ENCODE measurements at places on chromosomes 11 and 22.

GRCh38 chr11:8757047-8757446 is 74.5 kb downstream of the RPL27A start:
- DNase-seq: no peak

- DNase-seq: no peak
Observed at GRCh38 chr11:1778141-1778911, 14.6 kb upstream of the CTSD start.

- no peak for DNase-seq
Observed at GRCh38 chr11:132874638-132875037, 657.7 kb downstream of the OPCML start.

- no peak for DNase-seq
Observed at GRCh38 chr11:126048197-126048596, 14.5 kb downstream of the CDON start.

GRCh38 chr11:66251809-66252208 is 16.6 kb upstream of the RAB1B start:
- no peak for DNase-seq

- no peak for DNase-seq
Observed at GRCh38 chr11:74097686-74098237, 73.0 kb downstream of the C2CD3 start.

DNA sequence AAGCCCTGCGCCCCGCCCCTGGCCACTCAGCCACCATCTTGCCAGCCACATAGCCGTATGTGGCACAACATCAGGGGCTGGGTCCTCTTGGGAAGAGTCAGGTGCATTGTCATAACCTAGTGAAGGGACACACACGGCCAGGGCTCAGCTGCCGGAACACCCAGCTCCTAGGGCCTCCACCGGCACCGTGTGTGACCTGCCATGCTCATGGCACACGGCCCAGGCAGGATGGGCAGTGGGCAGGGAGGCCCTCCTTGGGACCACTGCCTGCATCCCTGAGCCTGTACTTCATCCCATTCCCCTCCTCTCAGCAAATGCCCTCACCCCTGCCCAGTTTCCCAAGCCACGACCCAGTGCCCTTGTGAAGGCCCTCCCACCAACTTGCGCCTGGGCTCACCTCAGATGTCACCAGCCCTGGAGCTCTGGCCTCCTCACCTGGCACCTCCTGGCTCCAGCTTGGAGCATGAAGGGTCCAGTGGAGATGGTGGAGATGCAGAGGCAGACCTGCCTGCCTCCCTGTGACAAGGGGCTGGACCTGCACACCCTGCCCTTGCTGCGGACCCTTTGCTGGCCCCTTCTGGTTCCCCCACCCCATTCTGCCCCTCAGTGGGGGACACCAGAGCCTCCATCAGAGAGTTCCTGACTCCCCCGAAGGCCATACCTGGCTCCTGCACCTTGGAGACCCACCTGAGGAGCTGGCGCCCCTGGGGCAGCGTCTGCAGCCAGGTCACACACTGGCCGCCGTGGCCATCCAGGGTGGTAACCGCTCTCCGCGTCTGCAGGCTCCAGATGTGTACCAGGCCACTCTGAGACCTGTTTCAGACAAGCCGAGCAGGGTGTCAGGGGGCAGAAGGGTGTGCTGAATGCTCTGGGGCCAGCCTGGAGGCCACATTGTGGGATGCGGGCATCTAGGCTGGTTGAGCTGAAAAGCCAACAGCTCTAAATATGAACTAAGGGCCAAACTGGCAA is 34.5 kb downstream of the GNB1L start:
- DNase-seq: peak; percentile 11

DNA sequence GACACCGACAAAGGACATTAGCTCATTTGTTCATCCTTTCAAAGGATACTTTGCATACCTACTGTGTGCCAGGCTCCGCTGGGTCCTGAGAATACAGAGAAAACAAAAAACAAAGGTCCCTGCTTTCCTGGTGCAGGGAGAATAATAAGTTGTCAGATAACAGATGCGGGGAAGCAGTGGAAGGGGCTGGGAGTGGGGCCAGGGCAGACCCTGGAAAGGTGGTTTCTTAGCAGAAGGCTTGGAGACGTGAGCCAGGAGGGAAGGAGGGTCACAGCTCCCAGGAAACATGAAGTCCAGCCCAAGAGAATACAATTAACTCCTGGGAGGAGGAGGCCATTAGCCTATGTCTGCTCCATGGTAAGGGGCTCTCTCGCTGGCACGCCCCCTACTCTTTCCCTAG is 9.8 kb upstream of the ANO1 start:
- DNase-seq: no peak

DNA sequence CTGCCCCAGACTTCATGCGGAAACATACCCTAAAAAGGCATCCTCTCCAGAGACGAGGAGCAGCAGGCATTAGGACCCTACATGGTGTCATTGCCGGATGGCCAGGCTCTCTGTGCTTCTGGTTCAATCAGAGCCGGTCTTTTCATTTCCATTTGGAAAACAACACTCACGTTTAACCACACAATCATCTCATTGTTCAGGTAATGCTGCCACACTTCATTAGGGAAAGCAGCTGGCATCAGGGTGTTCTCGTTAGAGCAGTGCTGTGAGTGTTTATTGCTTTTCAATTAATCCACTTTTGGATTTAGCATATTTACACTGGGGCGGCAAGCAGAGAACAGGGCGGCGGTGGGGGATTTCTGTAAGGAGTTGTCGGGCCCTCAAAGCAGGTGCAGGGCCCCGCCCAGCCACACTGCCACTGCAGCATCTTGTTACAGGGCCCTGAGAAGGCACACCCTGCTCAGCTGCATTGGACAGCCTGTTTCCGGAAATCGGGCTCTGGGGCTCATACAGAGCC is 338.6 kb downstream of the SHANK2 start:
- no peak for DNase-seq

- no peak for DNase-seq
Observed at GRCh38 chr11:86162239-86162638, 82.3 kb upstream of the EED start.

GRCh38 chr22:22452211-22452610 is 56.3 kb downstream of the ZNF280B start:
- DNase-seq: no peak

DNA sequence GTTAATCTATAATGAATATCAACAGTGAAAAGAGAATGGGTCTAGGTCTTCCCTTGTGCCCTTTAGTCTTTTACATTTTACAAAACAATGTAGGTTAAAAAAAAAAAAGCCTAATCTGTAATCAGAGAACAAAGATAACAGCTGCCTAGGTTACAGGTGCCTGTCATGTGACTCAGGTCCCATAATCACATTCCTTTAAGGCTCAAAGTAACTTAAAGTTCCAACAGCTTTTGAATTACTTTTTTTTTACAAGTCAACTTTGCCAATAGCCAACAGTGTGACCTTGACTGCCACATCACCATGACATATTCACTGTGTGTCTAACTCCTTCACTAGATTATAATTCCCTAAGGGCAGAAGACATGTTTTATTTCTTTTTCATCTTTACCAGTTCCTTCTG is 237.0 kb upstream of the API5 start:
- no peak for DNase-seq

GRCh38 chr11:117197516-117198456 is 1.4 kb upstream of the TAGLN start:
- DNase-seq: no peak

- peak; percentile 8 for DNase-seq
Observed at GRCh38 chr11:5291207-5291838, 10.4 kb downstream of the OR51B4 start.

DNA sequence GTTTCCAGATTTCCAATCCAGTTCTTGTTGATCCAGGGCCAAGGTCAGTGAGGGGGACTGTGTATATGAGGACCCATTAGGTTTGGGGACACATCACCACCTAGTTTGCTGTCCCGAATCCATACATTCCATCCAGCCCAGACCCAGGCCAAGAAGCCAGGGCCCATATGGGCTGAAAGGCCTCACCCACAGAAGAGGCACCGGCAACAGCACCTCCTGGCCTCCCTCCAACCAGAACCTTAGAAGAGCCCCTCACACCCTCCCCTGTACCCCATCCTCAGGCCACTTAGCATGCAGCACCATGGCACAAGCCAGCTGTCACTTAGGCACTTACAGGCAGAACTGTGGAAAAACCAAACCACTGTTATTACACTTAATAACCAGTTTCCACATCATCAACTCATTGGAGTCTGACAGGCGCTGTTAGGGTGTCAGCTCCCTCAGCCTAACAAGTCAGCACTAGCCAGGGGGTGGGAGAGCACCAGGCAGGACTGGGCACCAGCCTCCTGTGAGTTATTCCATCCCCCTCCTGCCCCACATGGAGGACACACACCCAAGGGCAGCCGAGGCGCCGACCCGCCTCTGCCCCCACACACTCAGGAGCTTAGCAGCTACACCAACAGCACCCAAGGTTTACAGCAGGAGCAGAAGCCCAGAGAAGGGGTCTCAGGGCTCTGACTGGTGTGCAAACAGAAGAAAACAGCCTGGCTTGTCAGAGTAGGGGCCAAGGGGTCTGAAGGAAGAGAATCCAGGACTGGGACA is 132.0 kb downstream of the BUD13 start:
- DNase-seq: no peak

DNA sequence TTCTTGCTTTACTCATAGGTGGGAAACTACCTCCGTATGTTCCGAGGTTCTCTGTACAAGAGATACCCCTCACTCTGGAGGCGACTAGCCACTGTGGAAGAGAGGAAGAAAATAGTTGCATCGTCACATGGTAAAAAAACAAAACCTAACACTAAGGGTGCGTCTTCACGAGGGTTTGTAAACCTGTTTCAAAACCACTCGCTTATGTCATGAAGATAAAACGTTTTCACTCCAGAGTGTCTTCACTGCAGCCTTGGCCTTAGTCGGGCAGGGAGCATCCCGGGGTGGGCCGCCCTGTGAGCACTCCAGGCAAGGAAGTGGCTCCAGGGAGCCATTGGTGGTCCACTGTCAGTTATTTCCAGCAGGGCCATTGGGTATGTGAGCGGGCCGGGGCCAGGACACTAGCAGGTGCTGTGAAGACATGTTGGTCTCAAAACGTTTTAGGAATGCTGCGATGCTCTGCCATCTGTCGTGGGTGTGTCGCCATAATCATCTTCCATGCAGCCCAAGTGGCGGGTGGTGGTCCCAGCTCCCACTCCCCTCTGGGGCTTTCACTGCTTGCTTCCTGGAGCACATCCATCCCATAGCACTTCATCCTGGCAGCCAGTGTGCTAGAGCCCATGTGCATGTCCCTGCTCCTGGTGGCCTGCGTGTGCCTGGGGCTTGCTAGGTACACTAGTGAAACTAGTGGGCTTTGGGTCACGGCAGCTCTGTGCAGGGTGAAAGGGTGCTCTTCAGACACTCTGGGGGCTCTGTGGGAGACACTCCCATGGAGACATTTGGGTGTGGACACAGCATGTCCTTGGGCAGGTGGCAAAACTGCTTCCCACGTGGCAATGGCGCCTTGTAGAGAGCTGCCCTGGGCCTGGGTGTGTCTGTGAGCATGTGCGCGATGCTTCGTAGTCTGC is 5.2 kb downstream of the SMARCB1 start:
- no peak for DNase-seq

DNA sequence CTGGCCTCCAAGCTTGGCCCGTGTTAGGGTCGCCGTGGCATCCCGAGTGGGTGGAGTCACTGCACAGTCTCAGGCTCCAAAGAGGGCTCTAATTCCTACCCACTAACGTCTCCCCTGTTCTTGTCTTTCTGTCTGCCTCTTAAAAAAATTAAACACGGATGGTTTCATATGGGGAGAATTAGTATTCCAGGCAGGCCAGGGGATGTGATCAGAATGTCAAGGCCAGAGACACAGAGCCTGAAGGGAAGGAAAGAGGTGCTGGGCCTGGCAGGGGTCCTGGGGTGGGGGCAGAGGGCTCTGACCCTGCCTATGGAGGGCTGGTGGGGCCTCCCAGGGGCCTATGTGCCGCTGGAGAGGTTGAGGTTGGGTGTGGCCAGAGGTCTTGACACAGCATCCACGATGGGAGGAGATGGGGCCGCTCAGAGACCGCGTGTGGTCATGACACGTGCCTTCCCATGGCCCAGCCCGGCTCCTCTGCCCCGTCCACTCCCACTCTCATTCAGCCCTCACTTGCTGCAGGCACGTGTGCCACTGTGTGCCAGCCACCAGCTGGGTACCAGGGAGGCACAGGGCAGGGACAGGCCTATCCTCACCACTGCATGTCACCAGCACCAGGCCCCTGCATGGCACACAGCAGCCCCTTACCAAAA is 56.5 kb downstream of the FLRT1 start:
- no peak for DNase-seq

DNA sequence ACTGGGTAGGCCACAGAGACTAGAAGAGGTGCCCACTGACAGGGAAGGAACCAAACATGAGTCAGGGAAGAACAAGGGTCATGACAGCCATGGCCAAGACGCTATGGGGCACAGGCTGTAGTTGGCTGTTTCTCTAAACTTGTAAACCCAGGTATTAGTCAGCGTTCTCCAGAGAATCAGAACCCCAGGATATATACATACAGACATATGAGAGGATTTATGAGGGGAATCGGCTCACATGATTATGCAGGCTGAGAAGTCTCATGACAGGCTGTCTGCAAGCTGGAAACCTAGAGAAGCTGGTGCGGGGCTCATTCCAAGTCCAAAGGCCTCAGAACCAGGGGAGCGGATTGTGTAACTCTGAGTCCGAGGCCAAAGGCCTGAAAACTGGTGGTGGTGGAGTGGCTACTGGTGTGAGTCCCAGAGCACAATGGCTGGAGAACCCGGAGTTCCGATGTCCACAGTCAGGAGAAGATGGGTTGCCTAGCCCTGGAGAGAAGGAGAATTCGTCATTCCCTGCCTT is 29.7 kb upstream of the CD81 start:
- no peak for DNase-seq

DNA sequence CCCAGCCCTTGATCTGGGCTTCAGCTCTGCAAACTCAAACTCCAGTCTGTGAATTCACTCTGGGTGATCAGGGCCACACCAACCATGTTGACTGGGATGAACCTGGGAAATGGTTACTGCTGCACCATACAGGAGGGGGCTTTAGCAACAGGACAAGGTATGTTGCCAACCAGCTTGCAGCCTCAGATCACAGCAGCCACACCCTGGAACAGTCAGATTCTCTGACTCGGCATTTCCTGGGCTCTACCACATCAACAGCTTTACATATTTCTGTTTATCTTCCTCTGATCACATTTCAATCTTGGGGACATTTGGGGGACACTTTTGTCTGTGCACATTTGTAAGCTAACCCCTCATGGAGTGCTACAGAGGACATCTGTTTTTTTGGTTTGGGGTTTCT is 267.0 kb upstream of the NCAM1 start:
- DNase-seq: no peak

DNA sequence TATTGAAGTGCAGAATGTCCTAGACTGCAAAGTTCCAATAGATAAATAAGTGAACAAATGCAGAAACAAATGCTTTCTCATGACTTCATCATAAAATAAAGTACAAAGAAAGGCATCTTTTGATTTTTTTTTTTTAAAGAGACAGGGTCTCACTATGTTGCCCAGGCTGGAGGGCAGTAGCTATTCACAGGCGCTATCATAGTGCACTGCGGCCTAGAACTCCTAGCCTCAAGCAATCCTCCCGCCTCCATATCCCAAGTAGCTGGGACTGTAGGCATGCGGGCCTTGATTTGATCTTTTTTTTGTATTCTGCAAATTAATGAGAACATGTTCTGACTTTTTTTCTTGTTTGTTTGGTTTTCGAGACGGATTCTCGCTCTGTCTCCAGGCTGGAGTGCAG is 2.4 kb downstream of the ARCN1 start:
- DNase-seq: no peak

All from GM12891 (cell line).